ENCODE measurements at places on chromosomes 2 and 18.
A peak's percentile ranks its signal among the peaks of the same experiment; 100 is the strongest.

- DNase-seq: no peak
Observed at GRCh38 chr18:28048612-28049011, 128.3 kb downstream of the CDH2 start.

- DNase-seq: no peak
Observed at GRCh38 chr18:75365254-75365629, 62.3 kb downstream of the SMIM21 start.

DNA sequence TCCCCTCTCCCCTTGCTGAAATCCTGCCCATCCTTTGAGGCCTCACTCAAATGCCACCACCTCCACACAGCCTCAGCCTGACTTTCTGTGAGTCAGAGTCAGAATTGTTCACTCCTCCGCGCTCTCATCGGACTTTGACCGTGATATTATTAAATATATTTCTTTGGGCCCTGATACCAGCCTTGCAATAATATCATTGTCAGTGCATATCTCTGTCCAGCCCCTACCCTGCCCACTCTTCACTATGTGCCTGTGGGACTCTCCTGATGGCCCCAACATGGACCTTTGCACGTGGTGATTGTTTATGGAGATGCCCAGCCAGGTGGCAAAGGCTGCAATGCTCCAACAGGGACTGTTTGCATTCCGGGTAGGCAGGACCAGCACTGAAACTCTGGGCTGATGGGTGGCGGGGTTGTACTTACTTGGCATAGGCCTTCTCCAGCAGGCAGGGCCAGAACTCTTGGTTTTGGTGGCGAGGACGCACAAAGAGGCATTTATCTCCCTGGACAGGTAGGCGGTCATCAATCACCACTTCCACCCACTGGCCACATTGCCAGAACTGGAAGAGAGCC, 37.3 kb downstream of the CAPN13 start:
- no peak for DNase-seq

GRCh38 chr2:8547284-8548064, 134.4 kb upstream of the ID2 start:
- DNase-seq: no peak

DNA sequence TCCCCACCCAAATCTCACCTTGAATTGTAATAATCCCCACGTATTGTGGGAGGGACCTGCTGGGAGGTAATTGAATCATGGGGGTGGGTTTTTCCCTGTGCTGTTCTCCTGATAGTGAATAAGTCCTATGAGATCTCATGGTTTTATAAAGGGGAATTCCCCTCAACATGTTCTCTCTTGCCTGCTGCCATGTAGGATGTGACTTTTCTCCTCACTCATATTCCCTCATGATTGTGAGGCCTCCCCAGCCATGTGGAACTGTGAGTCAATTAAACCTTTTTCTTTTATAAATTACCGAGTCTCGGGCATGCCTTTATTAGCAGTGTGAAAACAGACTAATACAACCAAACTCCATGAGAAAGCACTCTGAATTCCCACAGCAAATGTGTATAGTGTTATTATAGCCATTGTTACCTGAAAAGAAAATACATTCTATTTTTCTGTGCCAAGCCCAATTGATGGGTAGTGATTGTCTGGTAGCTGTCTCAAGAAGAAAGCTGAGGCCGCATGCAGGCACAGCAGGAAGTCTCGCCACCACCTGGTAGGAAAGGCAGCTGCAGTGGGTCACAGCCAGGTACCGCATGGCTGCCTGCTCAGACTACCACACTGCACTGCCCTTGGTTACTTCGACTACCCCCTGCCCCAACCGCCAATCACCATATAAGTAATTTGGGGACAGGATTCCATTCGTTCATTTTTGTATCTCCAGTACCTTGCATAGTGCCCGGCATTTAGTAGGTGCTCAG, 10.3 kb upstream of the ZBTB7C start:
- no peak for DNase-seq

- no peak for DNase-seq
Observed at GRCh38 chr2:60867007-60867406, 14.4 kb upstream of the REL start.

DNA sequence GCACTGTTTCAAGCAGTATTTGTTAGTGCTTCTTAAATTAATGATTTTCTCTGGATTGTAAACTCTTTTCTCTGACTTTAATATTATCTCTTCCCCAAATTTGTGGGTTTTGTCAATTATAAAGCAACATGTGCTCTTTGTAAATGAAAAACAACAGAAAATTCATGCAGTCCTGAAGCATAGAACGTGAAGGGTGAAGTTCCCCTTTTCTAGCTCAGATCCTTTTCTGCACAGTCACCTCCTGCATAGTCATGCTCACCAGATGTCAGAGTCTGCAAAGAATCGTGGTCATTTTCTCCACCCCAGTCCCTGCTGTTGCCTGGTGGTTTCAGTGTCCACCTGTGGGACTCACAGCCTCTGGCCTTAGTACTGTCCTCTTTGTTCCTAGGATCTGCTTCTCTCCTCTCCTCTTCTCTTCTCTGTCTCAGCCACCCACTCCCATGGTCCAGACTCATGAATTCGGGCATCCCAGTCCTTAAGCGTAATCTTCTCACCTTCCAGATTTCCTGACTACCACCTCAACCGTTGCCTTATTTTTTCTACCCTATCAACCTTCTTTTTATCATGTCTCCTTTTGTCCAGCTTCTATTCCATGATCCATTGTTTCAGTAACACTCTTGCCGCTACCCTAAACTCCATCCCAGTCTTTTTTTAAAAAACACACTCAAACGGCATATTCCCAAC, 229.1 kb downstream of the RTP5 start:
- DNase-seq: peak; percentile 83

DNA sequence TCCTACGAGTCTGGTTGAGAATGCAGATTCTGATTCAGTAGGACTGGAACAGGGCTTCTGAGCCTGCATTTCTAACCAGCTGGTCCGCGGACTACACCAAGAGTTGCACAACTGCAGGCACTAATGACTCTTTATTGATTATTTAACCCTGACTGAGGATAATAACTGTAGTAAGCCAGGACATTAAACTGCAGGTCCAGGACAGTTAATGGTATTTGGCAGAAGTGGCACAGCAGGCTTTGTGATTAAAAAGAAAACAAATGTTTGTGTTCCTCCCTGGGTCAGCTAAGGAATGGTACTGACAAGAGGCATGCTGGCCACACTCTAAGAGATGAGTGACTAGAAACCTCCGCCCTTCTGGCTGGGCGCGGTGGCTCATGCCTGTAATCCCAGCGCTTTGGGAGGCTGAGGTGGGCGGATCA, 59.4 kb downstream of the ALPK2 start:
- DNase-seq: no peak

DNA sequence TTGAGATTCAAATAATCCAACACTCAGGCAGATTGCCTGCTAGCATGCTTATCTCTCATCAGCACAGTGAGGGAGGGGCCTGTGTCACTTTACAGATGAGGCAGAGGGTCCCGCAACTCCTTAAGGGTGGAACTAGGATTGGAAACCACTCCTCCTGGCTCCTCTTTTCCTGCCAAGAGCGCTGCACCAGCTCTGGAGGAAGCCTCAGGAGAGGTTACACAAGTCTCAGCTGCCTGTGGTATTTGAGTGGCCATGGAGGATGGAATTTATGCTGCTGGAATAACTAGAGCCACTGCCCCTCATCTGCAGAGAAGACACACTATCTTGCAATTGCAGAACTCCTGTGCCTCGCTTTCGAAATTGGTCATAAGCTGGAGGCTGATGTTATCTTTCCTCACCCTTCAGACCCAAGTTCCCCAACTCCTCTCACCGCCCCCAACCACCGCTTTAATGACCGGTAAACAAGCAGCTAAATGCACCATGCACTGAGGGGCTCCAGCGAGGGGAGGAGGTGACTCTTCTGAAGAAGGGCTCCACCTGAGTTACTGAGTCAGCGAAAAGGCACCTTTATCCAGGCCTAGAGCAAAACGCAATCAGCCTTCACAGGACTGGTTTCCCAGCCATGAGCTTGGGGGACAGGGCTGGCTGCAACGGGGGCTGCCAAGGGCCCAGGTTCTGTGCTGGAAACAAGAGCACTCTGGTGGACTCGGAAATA, 245.8 kb downstream of the SOX11 start:
- DNase-seq: no peak

GRCh38 chr18:13003466-13003896, 12.3 kb downstream of the CEP192 start:
- DNase-seq: peak; percentile 84

DNA sequence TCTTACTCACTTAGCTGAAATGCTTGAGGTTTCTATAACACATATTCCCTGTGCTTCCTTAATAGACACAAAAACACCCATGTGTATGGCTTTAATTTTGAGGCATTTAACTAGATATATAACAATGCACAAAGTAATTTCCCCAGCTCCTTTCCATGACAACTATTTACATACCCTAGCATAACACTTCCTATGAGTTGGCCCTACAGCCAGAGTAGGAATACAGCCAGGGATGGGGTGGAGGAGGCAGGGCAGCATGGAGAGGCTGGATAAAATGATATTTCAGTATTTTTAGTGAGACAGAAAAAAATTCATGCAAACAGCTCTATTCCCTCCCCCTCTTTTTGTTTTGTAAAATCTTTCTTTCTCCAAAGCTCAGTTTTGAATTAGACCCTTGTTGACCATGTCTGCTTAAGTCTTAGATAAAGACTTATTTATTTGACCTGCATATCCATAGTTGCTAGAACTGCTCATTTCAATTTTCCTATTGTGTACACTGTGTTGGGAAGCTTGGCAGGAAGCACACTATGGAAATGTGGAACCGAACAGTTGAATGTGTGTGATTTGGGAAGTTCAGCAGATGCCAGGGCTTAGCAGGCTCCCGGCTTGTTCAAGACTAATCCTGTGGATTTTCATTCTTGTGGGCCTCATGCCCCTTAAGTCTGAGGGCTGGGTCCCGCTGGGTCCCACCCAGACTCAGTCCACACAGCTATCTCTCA, 11.2 kb upstream of the B3GNT2 start:
- DNase-seq: no peak

- DNase-seq: no peak
Observed at GRCh38 chr18:10442551-10442971, 11.9 kb upstream of the APCDD1 start.
